ENCODE measurements at places on chromosomes 2 and 18. TPM values are rescaled to one million over a fixed set of nuclear protein-coding genes. Genes with fewer than 3 reads are reported as not detected.

Gene VWA3B
- total RNA-seq: not detected

Gene MYOM1
- 1.4 TPM for total RNA-seq

Gene CROCC2
- 1.6 TPM for total RNA-seq

Gene RNF144A
- total RNA-seq: 77.7 TPM

Gene ANKRD62
- total RNA-seq: not detected

Gene CD226
- 50.6 TPM for total RNA-seq

Gene PROM2
- total RNA-seq: 4.9 TPM

Gene RBMS1
- total RNA-seq: 124 TPM

Gene ABCG5
- 0.24 TPM for total RNA-seq

Gene GPR35
- total RNA-seq: 10.3 TPM

Gene ANKRD30BL
- total RNA-seq: not detected

Gene FAHD2B
- total RNA-seq: 5.2 TPM
